CD4-positive, CD25-positive, alpha-beta regulatory T cell (primary cell): ENCODE measurements at places on chromosomes 7 and 10.

DNA sequence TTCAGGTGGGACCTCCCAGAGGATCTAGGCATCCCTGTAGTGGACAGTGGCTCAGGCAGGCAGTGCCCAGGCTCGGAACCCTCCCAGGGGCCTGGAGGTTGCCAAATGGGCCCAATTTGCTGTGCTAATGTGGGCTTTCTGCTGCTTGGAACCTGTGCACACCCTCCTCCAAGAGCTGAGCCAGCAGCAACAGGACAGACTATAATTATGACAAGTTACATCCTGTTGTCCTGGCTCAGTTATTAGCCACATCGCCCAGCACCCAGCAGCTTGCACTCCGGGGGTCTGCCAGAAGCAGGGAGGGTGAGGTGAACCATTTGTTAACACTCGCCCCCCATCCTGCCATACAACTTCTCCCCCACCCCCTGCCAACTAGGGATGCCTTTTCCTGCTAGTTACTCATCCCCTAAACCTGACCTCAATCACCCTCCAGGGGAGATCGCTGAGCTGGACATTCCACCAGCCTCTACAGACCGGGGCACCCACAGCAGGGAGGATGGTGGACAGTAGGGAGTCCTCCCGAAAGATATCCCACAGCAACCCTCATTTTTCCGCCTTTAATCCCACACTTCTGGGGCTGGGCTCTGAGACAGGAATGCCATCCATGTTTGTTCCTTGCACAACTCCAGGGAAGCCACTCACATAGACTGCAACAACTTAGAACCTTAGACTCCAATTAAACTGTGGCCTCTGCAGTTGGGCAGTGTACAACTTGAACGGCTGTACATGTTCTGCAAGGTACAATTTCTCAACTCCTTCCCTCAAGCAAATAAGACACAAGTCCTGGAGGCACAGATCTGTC, 7.9 kb upstream of the MYL10 start:
- no peak for DNase-seq

- no peak for DNase-seq
These were observed 27.0 kb downstream of the HSPA12A start for GRCh38 chr10:116715341-116715740.

GRCh38 chr7:35781200-35781701, 19.6 kb upstream of the SEPTIN7 start:
- DNase-seq, result no peak

DNA sequence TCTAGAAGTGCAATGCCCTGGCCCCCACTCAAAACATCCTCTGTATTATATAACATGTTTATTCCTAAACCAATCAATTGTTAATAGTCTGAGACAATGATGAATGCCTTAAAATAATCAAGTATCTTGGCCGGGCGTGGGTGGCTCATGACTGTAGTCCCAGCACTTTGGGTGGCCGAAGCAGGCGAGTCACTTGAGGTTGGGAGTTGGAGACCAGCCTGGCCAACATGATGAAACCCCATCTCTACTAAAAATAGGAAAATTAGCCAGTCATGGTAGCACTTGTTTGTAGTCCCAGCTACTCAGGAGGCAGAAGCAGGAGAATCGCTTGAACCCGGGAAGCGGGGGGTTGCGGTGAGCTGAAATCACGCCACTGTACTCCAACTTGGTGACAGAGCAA, 29.4 kb upstream of the CACNA2D1 start:
- DNase-seq, result no peak

- no peak for DNase-seq
These were observed 4.5 kb downstream of the CYP26C1 start for GRCh38 chr10:93064874-93065660.

DNA sequence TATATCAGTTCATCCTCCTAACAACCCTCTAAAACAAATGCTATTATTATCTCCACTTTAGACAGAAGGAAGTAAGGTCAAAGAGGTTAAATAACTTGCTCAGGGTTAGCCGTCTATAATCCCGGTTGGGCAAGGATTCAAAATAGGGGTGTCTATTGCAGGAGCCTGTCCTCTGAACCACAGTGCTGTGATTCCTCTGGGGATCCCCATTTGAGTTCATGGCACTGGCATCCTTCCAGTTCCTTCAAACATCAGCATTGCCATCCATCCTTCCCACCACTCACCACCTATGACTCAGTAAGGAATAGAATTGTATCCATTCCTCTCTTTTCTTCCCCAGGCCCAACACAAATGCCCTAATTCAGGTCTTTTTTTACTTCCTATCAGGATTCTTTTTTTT, 25.6 kb downstream of the HPS6 start:
- DNase-seq, result no peak

- no peak for DNase-seq
These were observed 1231.6 kb upstream of the CELF2 start for GRCh38 chr10:9786101-9786500.

GRCh38 chr10:43211030-43211429, 55.8 kb downstream of the RASGEF1A start:
- DNase-seq, result no peak
